Stimulated activated CD4-positive, alpha-beta T cell treated with anti-CD3 and anti-CD28 coated beads, Interleukin-2, amount 100 ng/mL, for 24 hours (primary cell): ENCODE measurements at places on chromosomes 12 and 14.
A peak's percentile ranks its signal among the peaks of the same experiment; 100 is the strongest.

GRCh38 chr14:94164685-94165431 lies 9.3 kb upstream of the PPP4R4 start:
- DNase-seq: peak; percentile 58

GRCh38 chr12:90741611-90742010 lies 213.4 kb downstream of the CCER1 start:
- no peak for DNase-seq

GRCh38 chr14:99937475-99938244 lies 127.6 kb upstream of the EVL start:
- DNase-seq: no peak

GRCh38 chr12:67940780-67941243 lies 48.4 kb upstream of the IFNG-AS1 start:
- DNase-seq: no peak

DNA sequence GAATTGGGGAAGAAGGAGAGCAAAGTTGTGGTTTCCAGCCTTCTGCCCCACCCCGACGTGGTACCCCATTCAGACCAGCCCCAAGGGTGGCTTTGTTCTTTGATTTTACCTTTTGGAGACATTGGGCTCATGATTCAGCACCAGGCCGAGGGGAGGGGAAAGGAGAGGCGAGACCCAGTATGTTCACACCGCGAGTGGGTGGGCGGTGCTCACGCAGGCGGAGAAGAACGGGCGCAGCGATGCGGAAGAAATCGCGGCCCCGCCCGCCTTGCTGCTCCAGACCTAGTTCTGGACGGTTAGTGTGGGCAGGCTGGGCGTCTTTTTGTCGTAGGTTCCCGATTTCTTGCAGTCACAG lies 963 bp downstream of the ATL1 start:
- peak; percentile 72 for DNase-seq

DNA sequence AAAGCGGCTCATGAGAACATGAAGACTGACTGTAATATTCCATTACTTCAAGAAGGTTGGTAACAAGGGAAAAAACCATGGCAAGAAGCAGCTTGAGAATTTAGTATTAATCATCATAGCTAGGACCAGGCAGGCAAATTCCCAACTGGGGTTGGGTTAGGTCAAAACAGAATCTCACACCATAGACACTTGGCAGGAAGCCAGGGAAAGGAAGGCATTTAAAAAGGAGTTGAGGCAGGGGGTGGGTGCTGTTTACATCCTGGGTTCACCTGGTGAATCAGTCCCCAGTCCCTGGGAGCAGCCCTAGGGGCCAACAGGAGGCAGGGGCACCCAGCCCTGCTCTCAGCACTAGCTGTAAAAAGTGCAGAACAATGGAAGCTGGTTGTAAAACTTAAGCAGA lies 108.6 kb downstream of the EGLN3 start:
- DNase-seq: no peak

GRCh38 chr14:37124614-37125013 lies 47.8 kb downstream of the SLC25A21 start:
- DNase-seq: no peak

- DNase-seq: no peak
These were observed 7.9 kb upstream of the KLRB1 start for GRCh38 chr12:9615420-9616136.

DNA sequence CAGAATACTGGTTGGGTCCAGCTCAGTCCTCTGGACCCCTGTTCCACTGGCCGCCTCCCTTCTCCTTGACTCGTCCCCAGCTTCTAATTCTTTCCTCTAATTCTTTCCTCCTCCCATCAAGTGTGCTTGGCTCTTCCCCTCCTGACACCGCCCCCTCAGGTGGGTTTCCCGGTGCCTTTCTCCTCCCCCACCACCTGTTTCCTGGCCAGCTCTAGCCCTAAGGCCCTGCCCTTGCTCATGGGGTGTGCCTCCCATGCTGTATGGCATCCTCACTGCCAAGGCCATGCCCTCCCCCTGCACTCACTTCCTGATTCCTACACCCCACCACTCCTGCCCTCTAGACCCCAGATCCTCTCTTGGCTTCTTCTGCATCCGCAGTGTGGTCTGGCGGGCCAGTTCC lies 12.1 kb upstream of the EML1 start:
- DNase-seq: no peak

DNA sequence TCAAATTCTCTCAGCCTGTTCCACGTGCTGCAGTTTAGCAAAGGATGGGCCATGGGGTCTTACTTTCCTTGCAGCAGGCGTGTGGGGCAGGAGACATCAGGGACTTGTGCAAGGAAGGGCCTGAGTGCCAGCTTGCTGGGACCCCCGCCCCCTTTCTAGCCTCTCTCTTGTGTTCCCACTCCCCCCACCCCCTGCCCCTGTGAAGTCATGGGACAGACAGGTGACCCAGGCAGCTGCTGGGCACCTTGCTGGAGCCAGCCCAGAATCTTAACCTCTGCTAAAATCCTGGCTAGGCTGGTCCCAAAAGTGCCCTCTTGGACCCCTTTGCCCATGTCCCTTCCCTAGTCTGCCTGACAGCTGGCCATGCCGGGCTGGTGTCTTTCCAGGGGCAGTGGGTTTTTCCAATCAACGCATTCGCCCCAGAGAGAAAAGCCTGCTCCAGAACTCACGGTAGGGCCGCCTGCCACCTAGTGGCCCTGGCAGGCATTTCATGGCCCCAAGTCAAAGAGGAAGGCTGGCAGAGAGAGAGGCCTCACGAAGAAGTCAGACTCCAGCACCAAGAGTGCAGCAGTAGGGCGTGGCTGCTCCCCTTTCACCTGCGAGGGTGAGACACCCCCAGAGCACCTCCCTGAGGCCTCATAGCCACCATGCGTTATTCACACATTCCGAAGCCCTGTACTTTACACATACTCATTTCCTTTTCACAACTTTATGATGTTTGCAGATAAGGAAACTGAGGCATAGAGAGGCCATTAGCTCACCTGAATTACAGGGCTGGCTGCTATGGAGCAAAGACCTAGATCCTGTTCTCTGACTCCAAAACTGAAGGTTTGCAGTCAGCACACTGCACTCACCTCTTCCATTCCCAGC lies 67.4 kb downstream of the LGMN start:
- DNase-seq: peak; percentile 80

GRCh38 chr12:110304061-110304551 lies 23.1 kb downstream of the ATP2A2 start:
- no peak for DNase-seq

- no peak for DNase-seq
These were observed 43.6 kb downstream of the RFLNA start for GRCh38 chr12:124338448-124338847.

DNA sequence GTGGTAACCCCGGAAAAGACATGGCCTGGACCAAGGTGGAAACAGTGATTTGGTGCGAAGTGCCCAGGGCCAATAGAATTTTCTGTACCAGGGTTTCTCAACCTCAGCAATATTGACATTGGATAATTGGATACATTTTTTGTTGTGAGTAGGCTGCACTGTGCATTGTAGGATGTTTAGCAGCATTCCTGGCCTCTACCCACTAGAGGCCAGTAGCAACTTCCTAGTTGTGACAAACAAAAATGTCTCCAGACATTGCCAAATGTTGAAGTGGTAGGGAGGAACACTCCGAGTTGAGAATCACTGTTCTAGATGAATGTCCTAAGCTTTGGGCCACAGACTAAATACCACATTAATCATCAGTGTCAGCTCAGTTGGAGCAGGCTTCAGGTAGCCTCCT lies 6.2 kb upstream of the CGRRF1 start:
- DNase-seq: no peak

DNA sequence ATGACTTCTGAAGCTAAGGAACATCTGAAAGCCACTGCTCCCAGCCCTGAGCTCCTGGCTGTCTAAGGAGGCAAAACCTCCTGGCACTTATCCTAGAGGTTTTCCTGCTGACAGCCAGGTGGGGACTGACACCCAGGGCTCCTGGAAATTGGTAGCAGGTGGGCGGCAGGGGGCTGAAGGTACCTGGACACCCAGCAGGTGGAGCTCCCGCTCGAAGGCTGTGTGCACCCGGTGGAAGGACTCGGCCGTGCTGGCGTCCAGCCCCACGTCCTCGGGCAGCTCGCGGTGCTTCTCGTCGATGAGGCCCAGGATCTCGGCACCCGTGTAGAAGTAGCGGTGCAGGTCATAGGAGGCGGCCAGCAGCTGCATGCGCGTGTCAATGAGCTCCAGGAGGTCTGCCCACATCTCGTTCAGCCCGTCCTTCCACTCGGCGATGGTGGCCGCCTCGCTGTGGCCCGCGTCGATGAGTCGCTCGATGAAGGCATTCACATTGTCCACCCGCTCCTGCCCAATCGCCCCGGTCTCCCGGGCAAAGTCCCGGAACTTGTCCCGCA lies 68.2 kb downstream of the PLEKHG3 start:
- DNase-seq: no peak

- no peak for DNase-seq
These were observed 837.8 kb downstream of the AACS start for GRCh38 chr12:125902991-125903390.

DNA sequence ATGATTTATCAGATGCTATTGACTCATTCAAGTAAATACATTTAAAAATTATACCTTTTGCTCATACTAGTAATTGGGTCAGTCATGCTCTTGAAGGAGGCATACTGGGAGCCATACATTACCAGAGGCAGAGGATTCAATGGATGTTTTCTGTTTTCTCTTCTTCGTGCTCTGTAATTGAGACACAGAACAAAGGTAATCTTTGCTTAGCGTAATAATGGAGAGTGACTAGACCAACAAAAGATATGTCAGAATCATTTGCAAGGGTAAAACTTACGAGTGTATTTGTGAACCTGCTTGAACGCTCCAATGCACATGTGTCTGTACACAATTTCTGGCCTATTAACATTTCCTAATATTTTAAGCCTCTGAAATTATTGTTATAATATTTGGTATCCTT lies 296.4 kb downstream of the FOXG1 start:
- no peak for DNase-seq

GRCh38 chr12:97093187-97093683 lies 186.2 kb downstream of the NEDD1 start:
- no peak for DNase-seq

GRCh38 chr12:117149431-117149830 lies 40.8 kb downstream of the FBXO21 start:
- no peak for DNase-seq

GRCh38 chr12:38157274-38157932 lies 159.2 kb upstream of the ALG10B start:
- no peak for DNase-seq

DNA sequence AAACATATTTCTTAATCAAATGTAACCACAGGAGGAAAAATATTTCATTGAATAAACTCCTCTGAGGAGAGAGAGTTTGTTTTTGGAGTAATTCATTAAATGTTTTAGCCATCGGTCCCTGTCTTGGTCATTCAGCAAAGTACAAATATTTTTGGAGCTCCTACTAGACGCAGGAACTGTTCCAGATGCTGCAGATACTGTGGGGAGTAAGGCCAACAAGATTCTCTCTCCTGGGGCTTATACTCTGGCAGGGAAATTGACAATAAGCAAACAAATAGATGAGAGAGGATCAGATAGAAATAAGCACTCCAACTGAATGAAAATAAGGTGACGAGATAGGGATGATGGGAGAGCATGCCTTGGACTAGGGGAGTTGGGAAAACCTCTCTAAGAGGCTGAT lies 264.1 kb downstream of the TTC8 start:
- no peak for DNase-seq

- DNase-seq: no peak
These were observed 17.5 kb downstream of the YY1 start for GRCh38 chr14:100256339-100256895.
